ENCODE measurements at places on chromosomes 12 and 14.

DNA sequence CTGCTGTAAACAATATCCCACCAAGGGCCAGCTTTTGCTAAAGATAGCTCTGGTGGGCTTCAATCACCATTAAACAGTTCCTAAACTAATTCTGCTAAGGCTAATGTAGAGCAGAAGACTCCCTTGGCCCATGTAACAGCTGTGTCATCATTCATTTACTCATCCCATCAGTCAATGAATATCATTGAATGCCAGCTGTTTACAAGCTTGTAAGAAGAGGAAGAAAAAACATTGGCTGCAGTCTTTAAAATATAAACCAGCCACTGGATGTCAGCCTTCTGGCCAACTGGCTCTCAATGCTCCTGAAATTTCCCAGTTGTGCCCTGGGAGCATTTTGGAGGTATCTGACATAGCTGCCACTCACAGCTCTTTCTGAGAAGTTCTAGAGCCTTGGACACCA, 18.0 kb upstream of the MAP3K9 start:
- DNase-seq, result no peak

DNA sequence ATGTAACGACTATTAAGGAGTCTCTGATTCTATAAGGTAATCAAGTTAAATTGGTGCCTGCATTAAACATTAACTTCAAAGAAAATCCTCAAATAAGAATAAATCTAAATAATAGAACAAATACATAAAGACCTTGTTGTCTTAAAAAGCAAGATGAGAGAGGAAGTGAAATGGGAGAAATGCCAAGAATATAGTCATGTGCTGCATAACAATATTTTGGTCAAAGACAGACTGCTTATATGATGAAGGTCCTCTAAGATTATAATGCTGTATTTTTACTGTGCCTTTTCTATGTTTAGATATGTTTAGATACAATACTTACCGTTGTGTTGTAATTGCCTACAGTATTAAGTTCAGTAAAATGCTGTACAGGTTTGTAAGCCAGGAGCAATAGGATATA, 213.6 kb downstream of the C12orf42 start:
- no peak for DNase-seq

GRCh38 chr12:87690236-87690810, 338.9 kb downstream of the C12orf50 start:
- DNase-seq, result no peak

DNA sequence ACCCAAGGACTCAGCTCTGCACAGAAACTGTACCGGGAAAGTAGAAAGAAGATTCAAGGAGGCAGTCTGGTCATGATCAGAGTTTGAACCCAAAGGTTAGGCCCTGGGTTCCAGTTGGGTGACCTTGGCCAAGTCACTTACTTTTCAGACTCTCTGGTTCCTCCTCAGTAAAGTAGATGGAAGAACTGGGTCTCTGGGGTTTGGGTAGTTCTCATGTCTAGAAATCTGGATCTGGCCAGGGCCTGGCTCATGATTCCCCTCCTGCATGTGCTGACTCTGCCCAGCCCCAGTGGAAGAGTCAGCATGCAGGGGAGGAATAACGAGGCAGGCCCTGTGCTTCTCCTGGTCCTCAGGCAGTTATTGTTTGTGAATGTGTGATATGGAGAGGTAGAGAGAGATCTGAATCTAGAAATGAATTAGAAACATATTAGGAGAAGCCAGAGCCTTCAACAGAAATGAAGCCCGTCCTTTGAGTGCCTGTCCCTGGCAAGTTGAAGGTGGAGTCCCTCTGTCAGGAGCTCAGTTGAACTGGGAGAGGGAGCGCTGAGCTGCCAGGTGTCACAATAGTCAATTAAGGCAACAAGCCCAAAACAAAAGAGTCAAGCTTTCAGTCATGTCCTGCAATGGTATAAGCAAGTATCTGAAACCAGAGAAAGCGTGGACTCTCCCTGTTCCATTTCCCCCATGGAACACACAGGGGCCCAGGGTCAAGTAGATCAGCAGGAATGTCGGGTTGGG, 131.3 kb upstream of the HIF1A start:
- no peak for DNase-seq

- no peak for DNase-seq
Measured at GRCh38 chr12:83322809-83323208, 636.1 kb downstream of the TMTC2 start.

GRCh38 chr12:47095446-47096236, 15.9 kb upstream of the AMIGO2 start:
- DNase-seq, result no peak

DNA sequence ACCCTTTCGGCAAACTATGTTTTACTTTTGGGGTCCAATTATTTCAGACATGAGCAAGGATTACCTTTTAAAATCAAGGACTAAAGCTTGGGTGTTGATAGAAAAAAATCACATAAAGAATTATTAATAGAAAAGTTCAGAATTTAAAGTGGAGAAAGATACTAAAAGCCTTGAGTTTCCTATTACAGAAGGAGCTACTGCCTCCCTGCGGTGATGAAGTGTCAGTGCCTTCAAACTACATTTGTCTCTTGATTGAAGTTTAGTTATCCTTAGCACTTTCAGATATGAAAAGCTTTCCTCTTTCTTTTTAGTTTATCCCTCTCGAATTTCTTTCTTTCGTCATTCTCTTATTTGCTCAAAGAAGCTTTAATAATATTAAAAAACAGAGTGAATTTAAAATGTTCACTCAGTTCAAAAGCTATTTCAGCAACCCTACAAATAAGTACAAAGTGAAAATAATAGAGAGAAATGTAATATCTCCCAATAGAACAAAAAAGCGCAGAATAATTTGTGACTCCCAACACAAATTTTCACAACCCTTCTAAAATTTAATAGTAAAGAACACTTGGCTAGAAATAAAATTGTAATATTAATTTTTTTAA, 87.6 kb downstream of the SEC23A start:
- no peak for DNase-seq

GRCh38 chr14:49982082-49982481, 89.2 kb downstream of the ARF6 start:
- DNase-seq, result no peak

- no peak for DNase-seq
Measured at GRCh38 chr14:70036665-70037064, 152.1 kb downstream of the SLC8A3 start.

- DNase-seq, result no peak
Measured at GRCh38 chr12:98222135-98222534, 293.3 kb upstream of the TMPO start.

GRCh38 chr14:22847661-22848341, 11.4 kb downstream of the MMP14 start:
- peak; percentile 56 for DNase-seq

- no peak for DNase-seq
Measured at GRCh38 chr14:23252006-23252405, 14.3 kb downstream of the RNF212B start.

DNA sequence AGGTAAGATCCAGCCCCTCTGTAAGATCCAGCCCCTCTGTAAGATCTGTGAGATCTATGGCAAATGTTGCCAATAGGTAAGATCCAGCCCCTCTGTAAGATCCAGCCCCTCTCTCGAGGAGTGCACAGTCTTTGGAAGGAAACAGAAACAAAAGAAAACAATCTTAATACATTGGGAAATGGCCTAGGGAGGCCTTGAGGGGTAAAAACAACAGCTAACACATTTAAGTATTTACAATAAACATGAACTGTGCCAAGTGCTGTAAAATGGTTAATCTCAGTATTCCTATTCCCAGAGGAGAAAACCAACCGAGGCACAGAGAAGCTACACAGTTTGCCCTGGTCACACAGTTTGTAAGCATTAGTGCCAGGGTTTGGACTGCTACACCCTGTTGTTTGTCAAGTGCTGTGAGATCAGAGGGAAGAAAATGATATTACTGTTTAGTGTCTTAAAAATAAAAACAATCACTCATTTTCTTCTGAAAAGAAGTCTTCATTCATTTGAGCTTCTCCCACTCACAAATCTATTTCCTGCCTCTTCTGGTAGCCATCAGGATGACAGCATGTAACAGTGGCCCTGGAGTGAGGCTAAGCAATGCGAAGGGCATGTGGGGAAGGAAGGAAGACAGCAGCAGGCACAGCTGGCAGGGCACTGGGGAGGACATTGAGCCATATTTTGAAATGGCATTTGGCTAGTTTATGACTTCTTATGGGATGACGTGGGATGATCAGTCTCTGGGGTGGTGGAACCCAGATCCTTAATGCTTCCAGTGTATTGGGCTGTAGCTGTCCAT, 118.7 kb upstream of the PTPRQ start:
- no peak for DNase-seq
